ENCODE measurements at places on chromosomes 7 and 10.

DNA sequence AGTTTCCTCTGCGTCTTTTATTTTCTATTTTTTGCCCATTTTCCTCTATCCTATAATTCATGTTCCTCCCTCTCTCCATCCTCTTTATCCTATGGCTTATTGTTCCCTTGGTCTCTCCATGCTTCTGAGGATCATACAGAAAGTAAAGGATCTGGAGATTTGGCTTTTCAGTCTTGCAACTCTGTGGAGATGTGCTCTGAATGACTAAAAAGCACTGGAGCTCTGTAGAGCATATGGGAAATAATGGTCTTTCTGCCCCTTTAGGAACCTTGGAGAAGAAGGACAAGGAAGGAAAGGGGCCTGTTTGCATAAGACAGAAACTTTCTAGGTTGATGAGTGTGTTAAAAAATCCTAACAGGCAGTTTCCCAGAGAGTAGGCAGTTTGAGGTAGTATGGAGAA, 120.1 kb downstream of the PHTF2 start:
- no peak for DNase-seq

GRCh38 chr10:107898392-107898791, 733.9 kb upstream of the SORCS1 start:
- DNase-seq: no peak

- DNase-seq: no peak
These were observed 134.3 kb upstream of the TNRC18 start for GRCh38 chr7:5557920-5558401.

- DNase-seq: no peak
These were observed 89.3 kb downstream of the NPSR1 start for GRCh38 chr7:34747176-34747781.

- DNase-seq: no peak
These were observed 48.0 kb downstream of the ZNF365 start for GRCh38 chr10:62422068-62422590.

DNA sequence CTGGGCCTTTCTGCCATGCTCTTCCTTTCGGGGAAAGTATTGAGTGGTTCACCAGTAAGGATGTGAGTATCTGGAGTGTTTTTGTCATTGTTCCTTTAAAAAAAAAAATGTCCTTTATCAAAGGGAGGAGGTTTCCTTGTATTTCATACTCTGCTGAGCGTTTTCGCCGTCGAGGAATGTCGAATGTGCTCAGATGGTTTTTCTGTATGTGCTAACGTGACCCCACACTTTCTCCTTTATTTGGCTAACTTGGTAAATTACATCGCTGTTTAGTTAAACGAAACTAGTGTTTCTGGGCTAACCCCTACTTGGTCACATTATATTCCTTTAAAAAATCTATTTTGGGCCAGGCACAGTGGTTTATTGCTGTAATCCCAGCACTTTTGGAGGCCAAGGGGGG, 45.9 kb downstream of the INPP5A start:
- DNase-seq: no peak

DNA sequence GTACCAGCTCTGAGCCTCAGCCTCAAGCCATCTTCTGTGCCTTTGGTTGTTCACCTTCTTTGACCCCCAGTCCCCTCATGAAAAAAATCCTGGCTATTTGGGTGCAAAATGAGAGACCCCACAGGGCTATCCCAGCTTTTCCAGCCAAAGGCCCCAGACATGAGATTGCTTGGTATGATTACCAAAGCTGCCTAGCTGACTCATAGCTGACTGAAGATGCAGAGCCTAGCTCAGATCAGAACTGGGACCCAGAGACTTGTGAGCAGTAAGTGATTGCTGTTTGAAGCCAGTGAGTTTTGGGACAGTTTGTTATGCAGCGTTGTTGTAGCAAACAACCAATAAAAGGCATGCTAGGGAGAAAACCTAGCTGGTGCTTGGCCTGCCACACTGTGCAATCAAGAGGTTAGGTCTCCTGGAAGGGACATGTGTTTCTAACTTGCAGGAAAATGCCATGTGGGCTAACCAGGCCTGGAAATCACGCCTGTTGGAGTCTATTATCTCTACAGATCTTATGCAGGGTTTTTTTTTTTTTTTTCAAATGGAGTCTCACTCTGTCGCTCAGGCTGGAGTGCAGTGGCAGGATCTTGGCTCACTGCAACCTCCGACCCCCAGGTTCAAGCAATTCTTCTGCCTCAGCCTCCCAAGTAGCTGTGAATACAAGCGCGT, 48.0 kb upstream of the DAGLB start:
- no peak for DNase-seq

DNA sequence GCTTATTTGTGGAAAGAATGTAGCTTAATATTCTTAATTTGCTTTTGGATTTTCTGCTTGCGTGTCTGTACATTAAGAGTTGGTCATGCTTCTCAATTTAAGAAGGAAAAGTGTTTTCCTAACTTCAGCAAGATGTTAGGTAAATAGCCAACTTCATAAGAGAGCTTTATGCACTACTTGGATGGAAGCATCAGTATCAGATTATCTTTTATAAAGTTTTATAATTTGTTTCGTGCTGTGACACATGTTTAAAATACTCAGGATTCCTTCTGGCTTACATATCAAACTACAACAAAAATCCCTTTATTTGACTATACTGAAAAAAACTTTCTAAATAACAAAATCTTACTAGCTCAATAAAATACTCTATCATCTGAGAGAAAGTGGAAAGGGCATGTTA, 34.8 kb upstream of the AGR2 start:
- DNase-seq: no peak

DNA sequence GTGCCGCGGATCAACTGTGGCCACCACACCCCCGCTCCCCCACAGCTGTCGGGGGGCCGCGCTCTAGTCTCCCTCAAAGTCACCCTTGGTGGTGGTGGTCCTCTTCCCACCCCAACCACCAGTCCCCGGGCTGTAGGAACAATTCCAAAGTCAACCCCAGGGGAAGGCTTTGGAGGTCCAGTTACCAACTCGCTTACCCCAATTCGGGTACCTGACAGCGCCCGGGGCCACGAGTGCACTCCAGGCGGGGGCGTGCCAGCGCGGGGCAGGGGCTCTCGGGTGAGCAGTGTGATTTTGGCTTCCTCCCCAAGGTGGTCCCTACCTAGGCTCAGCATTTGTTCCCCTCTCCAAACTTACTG, 584 bp upstream of the ZMIZ1 start:
- DNase-seq: peak; percentile 44

GRCh38 chr10:34003561-34003960, 669.1 kb upstream of the NRP1 start:
- DNase-seq: no peak

GRCh38 chr10:112613620-112614019, 166.6 kb downstream of the VTI1A start:
- DNase-seq: no peak
